ENCODE measurements at places on chromosomes 11 and 22.
A peak's percentile ranks its signal among the peaks of the same experiment; 100 is the strongest.

- no peak for DNase-seq
These were observed 12.8 kb downstream of the PITPNB start for GRCh38 chr22:27906241-27906640.

DNA sequence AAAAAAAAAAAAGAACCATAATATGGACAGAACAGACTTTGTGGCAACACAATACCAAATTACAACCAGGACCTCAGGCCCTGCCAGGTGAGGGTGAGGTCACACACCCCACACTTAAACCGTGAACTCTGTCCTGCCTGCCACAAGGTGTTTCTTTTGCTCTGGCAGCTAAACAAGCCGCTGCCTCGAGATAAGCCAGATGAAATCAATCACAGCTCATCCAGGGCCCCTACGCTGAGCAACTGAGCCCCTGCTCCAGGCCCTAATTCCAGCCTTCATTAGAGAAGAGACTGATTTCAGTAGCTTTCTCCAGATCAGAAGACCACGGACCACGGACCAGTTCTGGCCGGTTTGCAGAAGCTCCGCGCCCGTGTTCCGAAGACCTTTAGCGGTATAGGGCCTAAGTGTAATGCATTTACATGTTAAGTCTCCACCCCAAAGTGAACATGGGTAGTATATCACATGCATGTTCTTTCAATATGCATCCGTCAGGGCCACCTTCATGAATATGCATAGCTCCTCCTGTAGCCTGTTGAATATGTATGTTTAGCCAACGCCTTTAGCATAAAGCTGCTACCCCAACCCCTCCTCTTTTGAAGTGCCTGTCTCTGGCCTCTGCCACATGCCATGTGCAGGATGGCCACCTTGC is 14.8 kb upstream of the RAC2 start:
- no peak for DNase-seq

GRCh38 chr11:86484795-86485166 is 110.1 kb downstream of the CCDC81 start:
- DNase-seq = no peak

DNA sequence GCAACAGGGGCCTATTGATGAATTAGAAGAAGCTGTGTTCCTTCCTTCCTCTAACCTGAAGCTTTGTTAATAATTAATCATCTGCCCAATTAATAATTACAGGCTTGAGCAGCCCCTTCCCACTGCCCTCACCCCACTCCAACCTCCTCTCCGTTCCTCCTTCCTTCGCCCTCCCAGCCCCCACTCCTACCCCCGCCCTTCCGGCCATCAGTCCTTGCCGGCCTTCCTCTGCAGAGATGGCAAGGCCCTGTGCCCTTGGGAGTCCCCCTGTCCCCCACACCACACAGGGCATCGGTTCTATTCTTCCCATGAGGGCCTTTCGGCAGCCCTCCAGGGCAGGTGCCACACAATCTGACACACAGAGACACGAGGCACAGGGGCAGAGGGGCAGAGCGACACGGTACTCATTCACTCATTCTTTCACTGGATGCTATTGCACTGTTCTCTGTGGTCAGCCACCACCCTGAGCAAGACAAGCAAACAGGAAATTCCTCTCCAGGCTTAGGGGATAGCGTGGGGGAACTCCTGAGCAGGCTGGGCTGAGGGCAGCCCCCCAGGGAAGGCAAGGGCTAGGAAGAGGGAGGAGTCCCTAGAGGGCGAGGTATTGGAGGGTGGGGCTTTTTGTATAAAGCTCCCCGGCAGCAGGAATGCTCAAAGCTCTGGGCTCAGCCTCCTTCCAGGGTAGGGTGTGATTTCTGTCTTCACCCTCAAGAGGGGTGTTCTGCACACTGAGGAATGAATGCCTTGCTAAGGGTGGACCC is 14.7 kb downstream of the MGAT3 start:
- DNase-seq = peak; percentile 14

GRCh38 chr11:61777234-61778090 is 14.9 kb downstream of the TMEM258 start:
- peak; percentile 45 for DNase-seq

Data from T-helper 2 cell treated with Interferon-gamma antibody and Interleukin-4, amounts not matched to agents 5 μg/mL and 100 μg/mL, for 36 hours (primary cell).